ENCODE measurements at places on chromosomes 11 and 22.

DNA sequence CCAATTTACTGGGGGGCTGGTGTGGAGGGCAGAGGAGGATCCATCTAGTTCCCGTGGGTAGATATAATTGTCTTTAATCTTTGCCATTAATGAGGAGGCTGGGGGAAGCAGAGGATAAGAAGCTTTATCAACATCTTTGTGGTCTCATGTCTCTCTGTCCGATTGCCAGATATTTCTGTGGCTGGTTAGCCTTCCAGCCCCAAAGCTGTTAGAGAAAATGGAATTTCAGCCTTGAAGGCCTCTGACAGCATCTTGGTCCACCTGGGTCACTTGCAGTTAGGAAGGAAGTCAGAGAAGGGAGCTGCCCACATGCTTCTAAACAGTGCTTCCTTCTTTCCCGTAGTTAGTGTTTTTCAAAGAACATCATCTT is 56.9 kb downstream of the ABTB2 start:
- no peak for DNase-seq

- DNase-seq: no peak
Measured at GRCh38 chr11:104873252-104873651, 25.0 kb downstream of the CASP12 start.

GRCh38 chr11:32870676-32871075 is 21.9 kb upstream of the QSER1 start:
- DNase-seq: no peak

DNA sequence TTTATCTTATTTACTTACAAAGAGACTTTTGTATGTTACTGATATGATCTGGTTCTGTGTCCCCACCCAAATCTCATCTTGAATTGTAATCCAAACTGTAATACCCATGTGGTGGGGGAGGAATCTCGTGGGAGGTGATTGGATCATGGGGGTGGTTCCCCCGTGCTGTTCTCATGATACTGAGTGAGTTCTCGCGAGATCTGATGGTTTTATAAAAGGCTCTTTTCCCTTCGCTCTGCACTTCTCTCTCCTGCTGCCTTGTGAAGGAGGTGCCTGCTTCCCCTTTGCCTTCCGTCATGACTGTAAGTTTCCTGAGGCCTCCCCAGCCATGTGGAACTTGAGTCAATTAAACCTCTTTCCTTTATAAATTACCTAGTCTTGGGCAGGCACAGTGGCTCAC is 42.4 kb upstream of the WNT7B start:
- no peak for DNase-seq

Data from naive thymus-derived CD4-positive, alpha-beta T cell (primary cell).